NCI-H2227 treated with DMSO at 0.1 percent for 48 hours (cell line): ENCODE measurements at places on chromosomes 3 and 15.

GRCh38 chr3:129005526-129006303, 4.6 kb downstream of the EFCC1 start:
- DNase-seq: no peak

GRCh38 chr3:193236599-193236998, 4.4 kb upstream of the PLAAT1 start:
- DNase-seq: no peak

DNA sequence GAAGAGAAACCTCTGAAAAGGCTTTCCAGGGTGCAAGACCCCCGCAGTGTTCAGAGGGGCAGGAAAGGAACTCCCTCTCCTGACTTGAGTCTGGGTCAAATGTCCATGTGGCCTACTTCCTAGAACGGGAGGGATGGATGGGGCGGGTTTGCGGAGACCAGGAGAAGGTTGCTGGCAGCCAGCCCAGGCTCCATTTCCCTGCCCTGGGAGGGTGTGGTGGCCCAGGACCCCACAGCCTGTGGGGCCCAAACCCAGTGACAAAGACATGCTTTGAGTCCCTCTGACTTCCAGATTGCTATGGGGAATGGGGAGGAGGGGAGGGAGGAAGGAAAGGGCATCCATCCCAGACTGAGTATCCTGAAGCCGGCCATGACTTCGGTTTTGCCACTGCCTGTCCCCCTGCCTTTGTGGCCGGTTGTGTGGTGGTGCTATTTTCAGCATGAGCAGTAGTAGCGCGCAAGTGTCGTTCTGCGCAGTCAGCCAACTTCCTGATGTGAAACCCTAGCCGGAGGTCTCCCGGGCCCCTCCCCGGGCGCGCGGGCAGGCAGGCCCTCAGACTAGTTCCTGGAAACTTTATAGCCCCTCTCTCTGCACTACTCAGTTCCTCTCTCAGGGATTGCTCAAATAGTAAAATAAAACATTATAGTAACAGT, 24.4 kb downstream of the MAGEF1 start:
- DNase-seq: no peak

GRCh38 chr15:94348084-94348483, 116.7 kb downstream of the MCTP2 start:
- no peak for DNase-seq

DNA sequence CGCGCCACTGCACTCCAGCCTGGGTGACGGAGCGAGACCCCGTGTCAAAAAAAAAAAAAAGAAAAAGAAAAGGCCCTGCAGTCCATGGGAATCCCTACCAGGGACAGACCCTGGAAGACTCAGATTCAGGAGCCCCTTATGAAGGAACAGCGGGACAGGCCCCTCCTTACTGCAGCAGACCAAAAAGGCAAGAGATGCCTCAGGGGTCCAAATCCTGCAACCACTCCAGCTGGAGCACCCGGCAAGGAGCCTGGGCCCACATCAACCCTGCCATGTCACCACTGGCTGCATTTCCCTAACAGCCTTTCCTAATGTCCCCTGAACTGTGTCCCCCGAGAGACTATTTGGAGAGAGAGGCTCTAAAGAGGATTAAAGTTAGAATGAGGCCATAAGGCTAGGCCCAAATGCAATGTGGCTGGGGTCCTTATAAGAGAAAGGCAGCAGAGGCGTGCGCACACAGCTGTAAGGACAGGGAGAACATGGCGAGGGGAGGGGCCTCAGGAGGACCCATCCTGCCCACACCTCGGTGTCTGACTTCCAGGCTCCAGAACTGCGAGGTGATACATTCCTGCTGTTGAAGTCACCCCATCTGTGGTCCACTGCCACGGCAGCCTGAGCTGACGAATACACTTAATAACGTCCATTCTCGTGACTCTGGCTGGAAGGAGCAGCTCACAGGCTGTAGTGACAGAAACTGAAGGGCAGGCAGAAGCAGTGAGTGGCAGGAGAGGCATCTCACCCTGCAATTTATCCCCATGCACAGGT, 78.1 kb downstream of the ATP10A start:
- no peak for DNase-seq

GRCh38 chr3:183210862-183211341, 42.2 kb upstream of the B3GNT5 start:
- DNase-seq: no peak

GRCh38 chr3:152718810-152719209, 116.1 kb upstream of the P2RY1 start:
- no peak for DNase-seq

- no peak for DNase-seq
These were observed 9.5 kb upstream of the TRIM69 start for GRCh38 chr15:44726568-44727484.

DNA sequence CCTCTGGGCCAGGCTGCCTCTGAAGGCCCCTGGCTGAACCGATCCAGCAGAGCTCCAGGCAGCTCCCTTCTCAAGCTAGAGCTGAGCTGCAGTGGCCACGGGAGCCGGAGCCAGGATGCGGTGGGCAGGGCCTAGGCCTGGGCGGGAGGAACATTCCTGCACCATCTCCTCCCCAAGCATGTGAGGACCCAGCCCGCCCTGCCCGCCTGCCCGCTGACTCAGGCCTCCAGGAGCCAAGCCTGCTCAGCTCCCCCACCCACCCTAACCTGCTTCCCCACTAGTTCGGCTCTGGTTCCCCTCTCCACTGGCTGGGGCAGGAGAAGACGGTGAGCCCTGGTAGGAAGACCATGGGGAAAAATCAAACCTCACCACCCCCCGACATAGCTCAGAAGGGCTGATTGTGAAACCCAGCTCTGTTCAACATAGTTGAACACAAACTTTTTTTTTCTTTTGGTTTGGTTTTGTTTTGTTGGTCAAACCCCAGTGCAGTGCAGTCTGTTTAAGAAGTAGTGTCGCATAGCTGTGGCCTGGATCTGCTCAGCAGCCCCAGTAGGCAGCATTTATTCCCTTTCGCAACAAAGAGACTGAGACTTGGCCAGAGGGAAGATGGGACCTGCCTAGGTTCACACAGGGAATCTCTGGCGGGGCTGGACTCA, 13.5 kb downstream of the SNX33 start:
- no peak for DNase-seq

DNA sequence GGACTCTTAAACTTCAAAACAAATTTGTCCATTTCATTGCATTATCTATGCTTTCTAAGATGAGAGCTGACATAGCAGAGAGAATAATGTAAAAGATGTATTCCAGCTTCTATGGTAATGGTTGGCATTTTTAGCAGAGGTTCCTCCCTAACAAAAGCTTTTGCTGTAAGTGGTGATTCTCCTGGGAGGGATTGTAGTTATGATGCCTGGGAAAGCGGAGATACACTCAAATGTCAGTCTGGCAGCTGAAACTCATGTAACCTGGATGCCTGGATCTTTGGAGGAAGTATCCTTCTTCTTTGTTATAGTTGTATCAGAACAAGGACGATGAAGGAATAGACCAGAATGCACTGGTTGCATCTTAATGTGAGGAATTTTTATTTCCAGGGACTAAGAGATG, 7.5 kb downstream of the CHL1 start:
- no peak for DNase-seq

GRCh38 chr3:54966979-54967378, 39.1 kb upstream of the LRTM1 start:
- DNase-seq: no peak

DNA sequence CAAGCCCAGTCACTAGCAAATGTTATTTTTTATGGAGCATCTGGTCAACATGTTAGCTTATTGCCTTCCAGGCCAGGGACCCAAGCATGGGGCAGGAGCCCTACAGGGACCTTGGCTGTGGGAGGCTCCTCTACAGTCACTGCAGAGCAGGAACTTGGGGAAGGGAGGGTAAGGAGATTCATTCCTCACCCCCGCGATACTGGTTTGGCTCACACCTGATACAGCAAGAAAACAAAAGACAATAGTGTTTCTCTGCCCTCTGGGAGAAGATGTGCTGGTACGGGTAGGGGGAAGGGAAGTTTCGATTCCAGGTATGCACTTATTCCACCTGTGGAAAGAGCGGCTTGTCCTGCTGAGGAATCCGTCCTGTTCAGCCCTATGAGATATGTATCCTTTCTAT, 77.6 kb downstream of the SLC12A8 start:
- no peak for DNase-seq

DNA sequence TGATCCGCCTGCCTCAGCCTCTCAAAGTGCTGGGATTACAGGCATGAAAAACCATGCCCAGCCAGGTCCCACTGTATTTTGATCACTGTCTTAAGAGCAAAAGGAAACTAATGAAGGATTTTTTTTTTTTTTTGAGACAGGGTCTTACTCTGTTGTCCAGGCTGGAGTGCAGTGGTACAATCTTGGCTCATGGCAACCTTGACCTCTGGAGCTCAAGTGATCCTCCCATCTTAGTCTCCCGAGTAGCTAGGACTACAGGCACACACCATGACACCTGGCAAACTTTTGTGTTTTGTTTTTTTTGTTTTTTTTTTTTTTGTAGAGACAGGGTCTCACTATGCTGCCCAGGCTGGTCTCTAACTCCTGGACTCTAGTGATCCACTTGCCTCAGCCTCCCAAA, 6.4 kb downstream of the EMC3 start:
- DNase-seq: no peak

- no peak for DNase-seq
These were observed 102.6 kb downstream of the GMPS start for GRCh38 chr3:155972885-155973584.

DNA sequence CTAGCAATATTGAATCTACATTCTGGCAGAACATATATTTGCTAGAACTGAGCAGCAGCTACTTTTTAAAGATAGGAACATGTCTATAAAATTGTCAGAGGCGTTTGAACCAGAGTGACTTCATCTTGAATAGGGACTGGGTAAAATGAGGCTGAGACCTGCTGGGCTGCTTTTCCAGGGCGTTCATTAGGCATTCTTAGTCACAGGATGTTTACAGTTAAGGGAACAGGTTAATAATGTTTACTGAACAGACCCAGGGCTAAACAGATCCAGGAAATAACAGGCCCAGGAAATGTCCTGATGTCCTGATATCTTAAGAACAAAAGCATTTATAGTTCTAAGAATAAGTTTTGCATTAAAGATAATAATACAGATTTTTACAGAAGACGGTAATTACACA, 34.5 kb upstream of the B3GALNT1 start:
- no peak for DNase-seq

GRCh38 chr15:100866386-100867330, 13.0 kb upstream of the ALDH1A3 start:
- no peak for DNase-seq
